Stimulated activated CD8-positive, alpha-beta memory T cell treated with anti-CD3 and anti-CD28 coated beads, Interleukin-12 subunit alpha, Interleukin-12 subunit beta, amount 100 ng/mL, for 4 hours (primary cell): ENCODE measurements at places on chromosomes 16 and 17.

DNA sequence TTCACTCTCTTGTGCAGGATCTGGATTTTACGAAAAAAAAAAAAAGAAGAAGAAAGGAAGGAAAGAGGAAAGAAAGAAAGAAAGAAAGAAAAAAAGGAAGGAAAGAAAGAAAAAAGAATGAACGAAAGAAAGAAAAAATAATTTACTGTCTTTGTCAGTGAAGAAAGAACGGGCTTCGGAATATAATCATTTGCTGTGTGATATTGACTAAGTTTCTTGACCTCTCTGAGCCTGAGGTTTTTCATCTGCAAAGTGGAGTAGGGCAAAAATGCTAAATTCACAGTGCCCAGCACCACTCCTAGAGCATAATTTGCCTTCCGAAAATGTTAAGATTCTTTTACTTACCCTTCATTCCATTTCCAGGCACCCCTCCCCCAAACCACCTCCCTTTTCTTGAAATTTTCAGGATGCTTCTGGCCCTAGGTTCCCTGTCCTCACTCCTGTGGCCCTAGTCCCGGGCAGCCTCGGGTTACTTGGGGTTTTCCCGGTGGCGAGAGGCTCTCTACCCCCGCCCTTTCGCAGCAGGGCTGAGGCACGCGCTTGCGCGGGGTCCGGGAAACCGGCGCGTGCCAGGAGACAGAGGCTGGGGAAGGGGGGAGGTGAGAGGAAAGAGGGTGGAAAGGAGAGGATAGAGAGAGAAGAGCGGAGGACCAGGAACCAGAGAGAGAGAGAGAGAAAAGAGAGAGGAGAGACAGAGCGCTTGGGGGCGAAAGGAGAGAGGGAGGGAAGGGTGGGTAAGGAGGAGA, at the start of gene CNTNAP1:
Gene CNTNAP1, plus strand, starts transcription at position 556 of the 746 bp plus-strand sequence. CDS start 299 bp downstream, outside the sequence.
- no peak for DNase-seq

- no peak for DNase-seq
These were observed 37.2 kb upstream of the CCNF start for GRCh38 chr16:2392025-2392424.

DNA sequence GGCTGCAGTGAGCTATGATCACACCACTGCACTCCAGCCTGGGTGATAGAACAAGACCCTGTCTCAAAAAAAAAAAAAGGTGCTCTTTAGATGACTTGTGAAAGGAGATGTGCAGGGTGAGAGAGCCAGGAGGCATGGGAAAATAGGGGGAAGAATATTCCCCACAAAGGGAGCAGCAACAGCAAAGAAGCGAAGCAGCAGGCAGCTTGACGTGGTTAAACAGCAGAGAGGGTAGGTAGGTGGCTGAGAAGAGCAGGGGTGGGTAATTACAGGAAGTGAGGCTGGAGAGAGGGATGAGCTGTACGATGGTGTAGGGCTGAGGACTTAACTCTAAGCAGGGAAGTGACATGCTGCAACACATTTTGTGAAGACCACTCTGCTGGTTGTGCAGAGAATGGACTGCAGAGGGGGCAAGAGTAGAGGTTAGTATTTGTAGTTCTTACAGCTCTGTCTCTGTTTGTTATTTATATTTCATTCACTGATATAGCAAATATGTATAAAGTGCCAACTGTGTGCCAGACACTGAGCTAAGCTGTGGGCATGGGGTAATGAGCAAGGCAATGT, 1.6 kb downstream of the HEATR3 start:
- no peak for DNase-seq

DNA sequence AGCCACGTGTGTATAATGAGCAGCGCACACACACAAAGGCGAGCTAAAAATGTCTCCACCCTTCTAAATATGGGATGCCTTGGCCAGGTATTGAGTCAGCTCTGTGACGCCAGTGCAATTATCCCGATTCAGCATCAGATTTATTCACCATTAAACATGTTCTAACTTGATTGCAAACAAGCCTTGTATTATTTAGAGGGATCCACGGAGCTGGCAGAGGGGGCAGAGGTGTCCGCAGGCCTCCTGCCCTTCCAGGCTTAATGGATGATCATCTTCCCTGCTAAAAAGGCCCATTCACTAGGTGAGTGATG, 591.7 kb downstream of the MAF start:
- DNase-seq, result no peak

- no peak for DNase-seq
These were observed 29.9 kb downstream of the AXIN1 start for GRCh38 chr16:322476-323143.

DNA sequence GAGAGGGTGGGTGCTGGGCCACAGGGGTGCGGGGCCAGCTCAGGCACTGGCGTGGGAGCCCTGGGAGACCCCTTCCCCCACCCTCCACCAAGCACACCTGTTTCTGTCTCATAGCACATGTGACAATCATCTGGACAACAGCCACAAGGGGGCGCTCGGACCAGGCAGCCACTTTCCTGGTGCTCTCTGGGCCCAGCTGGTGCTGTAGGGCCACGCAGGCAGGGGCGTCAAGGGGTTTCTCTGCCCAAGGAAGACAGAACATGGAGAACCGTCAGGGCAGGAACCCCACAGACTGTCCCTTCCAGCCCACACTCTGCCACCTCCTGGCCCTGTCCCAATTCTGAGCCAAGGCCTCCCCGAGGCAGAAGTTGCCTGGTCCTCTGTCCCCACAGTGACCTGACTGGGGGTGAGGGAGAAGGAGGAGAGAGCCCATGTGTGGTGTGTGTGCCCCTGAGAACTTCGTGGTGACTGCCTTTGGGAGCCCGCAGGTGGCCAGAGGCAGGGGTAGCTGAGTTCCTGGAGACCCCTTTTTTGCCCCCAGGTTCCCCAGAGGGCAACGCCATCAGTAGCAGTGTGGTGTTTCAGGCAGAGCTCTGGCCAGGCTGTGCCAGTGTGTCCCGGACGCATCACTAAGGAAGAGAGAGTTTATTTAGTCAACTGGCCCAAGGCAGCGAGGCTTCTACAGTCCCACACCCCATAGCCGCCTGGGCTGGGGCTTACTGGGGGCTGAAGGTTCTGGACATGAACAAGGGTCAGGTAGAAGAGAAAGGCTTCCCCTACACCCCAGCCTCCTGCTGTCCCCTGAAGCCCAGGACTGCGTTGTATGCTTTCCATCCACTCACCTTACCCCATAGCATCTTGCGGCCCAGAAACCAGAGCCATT, 3.1 kb upstream of the SETD6 start:
- peak; percentile 53 for DNase-seq

- DNase-seq, result no peak
These were observed 185.2 kb downstream of the C16orf95 start for GRCh38 chr16:87131996-87132345.

DNA sequence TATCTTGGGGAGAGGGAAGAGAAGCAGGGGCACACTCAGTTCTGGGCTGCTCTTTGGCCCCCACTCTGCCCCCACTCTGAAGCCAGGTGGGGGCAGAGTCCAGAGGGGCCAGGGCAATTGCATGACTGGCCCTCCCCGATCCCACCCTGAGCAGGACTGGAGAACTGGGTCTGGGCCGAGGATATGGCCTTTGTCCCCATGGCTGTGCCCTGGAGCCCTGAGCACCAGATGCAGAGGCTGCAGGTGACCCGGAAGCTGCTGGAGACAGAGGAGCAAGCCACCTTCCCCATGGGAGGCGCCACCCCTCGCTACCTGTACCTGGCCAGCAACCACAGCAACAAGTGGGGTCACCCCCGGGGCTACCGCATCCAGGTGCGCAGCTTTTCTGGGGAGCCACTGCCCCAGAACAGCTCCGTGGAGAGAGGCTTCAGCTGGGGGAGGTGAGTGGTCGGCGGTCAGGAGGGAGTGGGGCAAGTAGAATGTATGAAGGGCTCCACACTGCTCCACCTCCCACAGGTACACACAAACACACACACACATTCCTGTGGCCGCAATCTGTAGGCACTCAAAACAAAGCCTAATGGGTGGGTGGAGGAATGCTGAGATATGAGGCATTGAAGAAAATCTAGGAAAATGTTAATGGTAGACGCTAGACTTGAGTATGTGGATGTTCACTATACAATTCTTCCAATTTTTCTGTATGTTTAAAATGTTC, 21.4 kb downstream of the AOC3 start:
- no peak for DNase-seq

DNA sequence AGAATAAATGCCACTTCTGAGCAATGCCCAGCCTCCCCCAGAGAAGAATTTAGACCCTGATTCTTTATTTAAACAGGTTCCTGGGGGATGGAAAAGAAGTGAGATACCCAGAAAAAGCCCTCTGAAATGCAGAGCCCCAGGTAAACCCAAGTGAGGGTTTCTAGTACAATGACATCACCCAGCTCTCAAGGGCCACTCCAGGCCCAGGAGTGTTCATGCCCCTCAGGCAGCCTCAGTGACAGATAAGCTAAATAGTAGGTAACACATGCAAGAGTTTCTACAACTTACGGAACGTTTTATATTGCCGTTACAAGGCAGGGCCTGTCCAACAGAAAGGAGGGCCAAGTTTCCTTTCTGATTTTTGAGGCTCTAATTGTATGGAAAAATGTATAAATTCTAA, 683.7 kb upstream of the SALL1 start:
- DNase-seq, result no peak

DNA sequence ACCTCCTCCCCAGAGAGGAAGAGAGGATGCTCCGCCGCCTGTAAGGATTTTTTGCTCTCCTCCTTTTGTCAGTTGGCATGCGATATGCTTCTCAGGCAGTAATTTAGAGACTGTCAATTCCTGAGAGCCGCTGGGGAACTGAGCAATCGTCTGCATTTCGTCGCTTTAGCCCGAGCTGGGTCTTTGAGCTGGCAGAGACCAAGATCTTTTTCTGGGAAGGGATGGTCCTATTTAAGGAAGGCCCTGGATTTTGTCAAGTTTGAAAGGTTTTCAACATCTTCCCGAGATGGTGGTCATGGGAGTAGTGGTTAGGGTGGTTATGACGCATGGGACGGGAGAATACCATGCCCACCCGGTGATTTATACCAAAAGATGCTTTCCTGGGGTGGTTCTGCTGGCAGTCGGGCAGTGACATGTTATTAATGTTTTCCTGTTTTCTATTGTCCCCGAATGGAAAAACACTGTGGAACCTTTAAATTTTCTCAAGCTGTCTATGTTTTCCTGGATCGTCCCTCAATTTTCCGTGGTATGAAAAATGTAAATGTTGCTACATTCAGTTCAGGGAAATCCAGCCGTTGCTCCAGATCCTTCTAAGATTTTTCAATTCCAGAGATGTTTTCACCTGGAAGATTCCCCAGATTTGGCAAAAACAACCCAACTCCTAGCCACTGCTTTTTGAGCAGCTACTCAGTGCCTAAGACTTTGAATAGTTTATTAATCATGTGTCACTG, 586.4 kb downstream of the MAF start:
- DNase-seq, result no peak

- DNase-seq, result no peak
These were observed 60.6 kb downstream of the RAB11FIP4 start for GRCh38 chr17:31452101-31452500.

DNA sequence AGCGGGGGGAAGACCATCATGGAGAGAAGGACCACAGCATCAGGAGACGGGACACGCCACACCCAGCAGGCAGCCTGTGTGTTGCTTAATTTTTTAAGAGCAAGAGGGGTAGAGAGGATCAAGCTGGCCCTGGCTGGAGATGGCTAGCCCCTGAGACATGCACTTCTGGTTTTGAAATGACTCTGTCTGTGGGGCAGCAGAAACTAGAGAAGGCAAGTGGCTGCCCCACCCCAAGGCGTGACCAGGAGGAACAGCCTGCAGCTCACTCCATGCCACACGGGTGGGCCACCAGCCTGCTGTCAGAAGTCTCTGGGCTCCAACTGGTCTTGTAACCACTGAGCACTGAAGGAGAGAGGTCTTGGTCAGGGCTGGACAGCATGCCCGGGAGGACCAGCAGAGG, 75.5 kb downstream of the SOCS1 start:
- no peak for DNase-seq

DNA sequence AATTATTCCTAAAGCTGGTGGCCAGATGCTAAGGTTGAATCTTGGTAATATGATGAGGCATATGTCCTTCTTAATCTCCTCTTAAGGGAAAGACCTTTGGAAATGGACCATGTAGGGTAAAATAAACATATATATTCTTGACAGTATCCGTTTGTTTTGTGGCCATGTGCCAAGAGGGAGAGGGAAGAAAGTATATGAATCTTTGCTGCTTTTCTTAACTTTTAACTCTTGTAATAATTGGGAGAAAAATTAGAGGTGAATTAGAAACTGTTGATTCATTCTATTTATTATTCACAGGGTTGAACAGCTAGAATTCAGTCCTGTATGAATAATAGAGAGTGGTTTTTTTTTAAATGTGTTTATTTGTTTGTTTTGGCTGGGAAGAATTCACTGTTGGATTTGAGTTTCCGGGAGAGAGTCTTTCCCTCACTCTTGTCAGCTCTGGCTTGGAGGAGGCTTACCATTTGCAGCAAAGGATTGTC, 31.6 kb downstream of the AATF start:
- DNase-seq, result no peak

DNA sequence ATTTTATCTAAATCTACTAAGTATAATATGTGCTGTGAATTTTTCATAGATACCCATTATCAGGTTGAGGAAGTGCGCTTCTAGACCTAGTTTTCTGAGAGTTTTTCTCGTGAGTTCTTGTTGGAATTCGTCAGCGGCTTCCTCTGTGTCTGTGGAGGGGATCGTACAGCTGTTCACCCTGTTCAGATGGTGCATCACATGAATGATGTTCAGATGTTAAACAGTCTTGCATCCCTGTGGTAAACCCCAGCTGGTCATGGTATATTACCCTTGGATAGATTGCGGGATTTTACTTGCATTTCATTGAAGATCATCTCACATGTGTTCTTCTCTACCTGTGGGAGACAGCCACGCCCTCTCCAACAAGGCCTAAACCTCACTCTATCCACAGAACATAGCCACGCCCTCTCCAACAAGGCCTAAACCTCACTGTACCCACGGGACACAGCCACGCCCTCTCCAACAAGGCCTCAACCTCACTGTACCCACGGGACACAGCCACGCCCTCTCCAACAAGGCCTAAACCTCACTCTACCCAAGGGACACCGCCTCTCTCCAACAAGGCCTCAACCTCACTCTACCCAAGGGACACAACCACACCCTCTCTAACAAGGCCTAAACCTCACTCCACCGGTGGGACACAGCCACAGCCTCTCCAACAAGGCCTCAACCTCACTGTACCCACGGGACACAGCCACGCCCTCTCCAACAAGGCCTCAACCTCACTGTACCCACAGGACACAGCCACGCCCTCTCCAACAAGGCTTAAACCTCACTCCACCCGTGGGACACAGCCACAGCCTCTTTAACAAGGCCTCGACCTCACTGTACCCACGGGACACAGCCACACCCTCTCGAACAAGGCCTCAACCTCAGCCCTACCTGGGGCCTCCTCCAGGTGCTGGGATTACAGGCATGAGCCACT, 180.2 kb upstream of the CHMP6 start:
- DNase-seq, result no peak

DNA sequence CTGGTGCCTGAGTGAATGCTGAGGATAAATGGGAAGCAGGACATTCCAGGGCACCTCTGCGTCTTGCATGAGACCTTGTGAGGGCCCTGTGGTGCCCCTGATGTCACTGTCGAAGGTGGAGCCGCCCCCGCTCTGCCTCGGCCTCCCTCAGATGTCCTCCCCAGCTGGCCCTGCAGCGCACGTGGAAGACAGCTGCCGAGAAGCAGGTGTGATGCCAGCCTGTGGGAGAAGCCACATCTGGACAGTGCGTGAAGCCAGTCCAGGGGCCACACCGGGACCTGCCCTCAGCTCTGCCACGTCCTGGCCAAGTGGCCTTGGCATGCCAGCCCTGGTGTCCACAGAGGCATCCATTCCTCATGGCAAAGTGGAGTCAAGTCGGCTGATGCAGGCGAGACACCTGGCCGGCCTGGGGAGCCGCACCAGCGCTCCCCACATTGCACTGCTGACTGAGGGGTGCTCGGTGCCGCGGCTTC, 21.6 kb upstream of the METRNL start:
- DNase-seq, result no peak
